ENCODE measurements at places on chromosomes 11 and 22.
A peak's percentile ranks its signal among the peaks of the same experiment; 100 is the strongest.

DNA sequence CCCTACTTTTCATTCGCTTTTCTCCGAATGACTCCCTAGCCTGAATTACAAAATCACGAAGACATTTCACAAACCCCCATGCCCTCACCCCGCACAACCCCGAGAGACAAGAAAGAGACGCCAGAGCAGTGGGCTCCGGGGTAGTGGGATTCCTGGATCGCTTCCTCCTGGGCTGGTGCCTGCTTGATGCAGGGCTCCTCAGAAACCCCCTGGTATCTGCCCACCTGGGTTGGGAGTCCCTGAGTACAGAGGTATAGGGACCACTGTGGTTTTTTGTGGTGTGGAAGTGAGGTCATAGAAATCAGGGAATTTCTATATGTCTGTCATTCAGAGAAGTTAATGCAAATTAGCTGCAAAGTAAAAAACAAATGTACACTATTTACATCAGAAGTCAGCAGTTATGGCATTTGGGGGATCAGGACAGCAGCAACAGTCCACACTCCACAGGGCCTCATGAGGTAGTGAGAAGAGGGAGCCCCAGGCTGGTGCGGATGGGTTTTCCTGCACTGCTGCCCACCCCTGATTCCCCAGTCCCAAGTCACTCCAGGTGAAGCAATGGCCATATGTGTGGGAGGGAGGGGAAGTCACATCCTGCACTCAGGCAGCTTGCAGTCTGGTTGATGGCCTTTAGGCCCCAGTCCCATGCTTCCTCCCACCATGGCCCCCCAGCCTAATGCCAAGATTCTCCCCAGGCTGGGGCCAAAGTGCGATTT, 39.6 kb downstream of the BUD13 start:
- DNase-seq = no peak

DNA sequence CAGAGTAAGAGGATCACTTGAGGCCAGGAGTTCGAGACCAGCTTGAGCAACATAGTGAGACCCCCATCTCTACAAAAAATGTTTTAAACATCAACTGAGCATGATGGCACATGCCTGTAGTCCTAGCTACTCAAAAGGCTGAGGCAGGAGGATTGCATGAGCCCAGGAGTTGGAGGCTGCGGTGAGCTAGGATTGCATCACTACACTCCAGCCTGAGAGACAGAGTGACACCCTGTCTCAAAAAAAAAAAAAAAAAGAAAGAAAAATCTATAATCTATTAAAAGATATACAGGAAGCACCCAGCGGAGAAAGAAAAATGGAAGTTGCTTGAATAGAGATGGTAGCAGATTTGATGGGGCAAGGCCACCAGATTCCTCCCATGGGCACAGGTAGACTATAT, 61.8 kb downstream of the FAM83F start:
- no peak for DNase-seq

GRCh38 chr11:776561-777287, 563 bp downstream of the GATD1 start:
- DNase-seq = no peak

GRCh38 chr22:37273126-37273845, 9.0 kb upstream of the CYTH4 start:
- no peak for DNase-seq

- DNase-seq = no peak
Measured at GRCh38 chr22:27387561-27387960, 414.0 kb downstream of the MN1 start.

GRCh38 chr11:119537306-119538253, 114.6 kb upstream of the THY1 start:
- DNase-seq = no peak

- no peak for DNase-seq
Measured at GRCh38 chr22:46908641-46909107, 146.2 kb downstream of the TBC1D22A start.

GRCh38 chr22:22352371-22352999, 107.9 kb downstream of the VPREB1 start:
- DNase-seq = no peak

DNA sequence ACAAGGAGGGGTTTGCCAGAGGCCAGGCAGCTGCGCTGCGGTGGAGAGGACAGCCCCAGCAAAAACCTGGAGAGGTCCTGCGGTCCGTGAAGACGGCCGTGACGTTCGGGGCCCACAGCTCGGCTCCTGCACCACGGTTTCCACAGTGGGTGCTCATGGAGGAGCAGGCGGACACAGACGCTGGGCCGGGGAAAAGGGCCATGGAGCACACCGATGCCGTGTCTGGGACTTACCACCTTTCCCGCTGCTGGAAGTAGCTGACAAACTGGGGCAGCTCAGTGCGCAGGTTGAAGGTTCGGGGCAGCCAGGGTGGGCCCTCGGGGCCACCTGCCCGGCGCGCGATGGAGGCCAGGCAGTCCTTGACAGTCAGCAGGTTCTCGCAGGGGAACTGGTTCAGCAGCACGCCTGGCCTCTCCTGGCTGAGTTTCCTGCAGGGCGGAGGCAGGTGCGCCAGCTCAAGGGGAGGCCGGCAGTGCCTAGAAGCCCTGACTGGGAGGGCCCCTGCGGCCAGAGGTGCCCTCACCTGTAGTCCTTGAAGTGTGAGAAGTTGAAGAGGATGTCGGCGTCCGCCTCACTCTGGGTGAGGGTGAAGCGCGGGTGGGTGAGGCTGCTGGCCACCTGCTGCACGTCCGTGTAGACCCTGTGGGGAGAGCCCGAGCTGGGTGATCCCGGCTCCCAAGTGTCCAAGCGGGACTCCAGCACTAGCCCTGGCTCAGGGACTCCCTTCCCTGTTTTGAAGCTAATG, 12.8 kb downstream of the TTLL12 start:
- DNase-seq = no peak

- peak; percentile 37 for DNase-seq
Measured at GRCh38 chr11:109123816-109124787, 297.9 kb upstream of the C11orf87 start.

Measured in right hindlimb (tissue), 1 donor.